ENCODE measurements at places on chromosomes 7 and 10.
A peak's percentile ranks its signal among the peaks of the same experiment; 100 is the strongest.

GRCh38 chr10:51658000-51658399, 41.4 kb downstream of the CSTF2T start:
- no peak for DNase-seq

GRCh38 chr7:95867309-95867708, 95.0 kb downstream of the DYNC1I1 start:
- DNase-seq: no peak

DNA sequence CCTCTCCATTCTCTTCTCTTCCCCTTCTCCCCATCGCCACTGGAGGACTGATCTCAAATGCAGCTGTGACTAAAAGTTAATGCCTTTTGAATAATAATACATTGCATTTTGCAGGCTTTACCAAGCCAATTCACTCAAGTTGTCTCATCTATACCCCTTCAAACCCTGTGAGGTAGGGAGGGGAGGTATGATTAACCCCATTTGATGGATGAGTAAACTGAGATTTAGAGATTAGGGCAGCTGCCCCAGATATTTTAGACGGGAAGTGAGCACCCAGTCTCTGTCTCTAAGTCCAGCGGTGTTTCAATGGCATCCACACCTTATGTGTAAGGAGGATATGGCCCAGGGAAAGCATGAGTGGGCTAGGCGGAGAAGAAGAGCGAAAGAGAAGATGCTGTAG, 1.1 kb downstream of the CPA5 start:
- no peak for DNase-seq

- no peak for DNase-seq
These were observed 84.4 kb downstream of the OTUD1 start for GRCh38 chr10:23523251-23523650.

- no peak for DNase-seq
These were observed 24.2 kb upstream of the SMIM30 start for GRCh38 chr7:113142385-113143119.

- no peak for DNase-seq
These were observed 72.8 kb upstream of the PPIF start for GRCh38 chr10:79274279-79275104.

- DNase-seq: no peak
These were observed 1.4 kb downstream of the PHYHIPL start for GRCh38 chr10:59177836-59178235.

- no peak for DNase-seq
These were observed 192.5 kb downstream of the ANK3 start for GRCh38 chr10:60197206-60197605.

GRCh38 chr10:12459762-12460161, 110.4 kb downstream of the CAMK1D start:
- no peak for DNase-seq

GRCh38 chr7:158760936-158761335, 56.3 kb upstream of the NCAPG2 start:
- peak; percentile 36 for DNase-seq

GRCh38 chr10:10878963-10879362, 138.7 kb upstream of the CELF2 start:
- no peak for DNase-seq

- DNase-seq: no peak
These were observed 17.7 kb upstream of the IGFBP3 start for GRCh38 chr7:45938626-45939302.

DNA sequence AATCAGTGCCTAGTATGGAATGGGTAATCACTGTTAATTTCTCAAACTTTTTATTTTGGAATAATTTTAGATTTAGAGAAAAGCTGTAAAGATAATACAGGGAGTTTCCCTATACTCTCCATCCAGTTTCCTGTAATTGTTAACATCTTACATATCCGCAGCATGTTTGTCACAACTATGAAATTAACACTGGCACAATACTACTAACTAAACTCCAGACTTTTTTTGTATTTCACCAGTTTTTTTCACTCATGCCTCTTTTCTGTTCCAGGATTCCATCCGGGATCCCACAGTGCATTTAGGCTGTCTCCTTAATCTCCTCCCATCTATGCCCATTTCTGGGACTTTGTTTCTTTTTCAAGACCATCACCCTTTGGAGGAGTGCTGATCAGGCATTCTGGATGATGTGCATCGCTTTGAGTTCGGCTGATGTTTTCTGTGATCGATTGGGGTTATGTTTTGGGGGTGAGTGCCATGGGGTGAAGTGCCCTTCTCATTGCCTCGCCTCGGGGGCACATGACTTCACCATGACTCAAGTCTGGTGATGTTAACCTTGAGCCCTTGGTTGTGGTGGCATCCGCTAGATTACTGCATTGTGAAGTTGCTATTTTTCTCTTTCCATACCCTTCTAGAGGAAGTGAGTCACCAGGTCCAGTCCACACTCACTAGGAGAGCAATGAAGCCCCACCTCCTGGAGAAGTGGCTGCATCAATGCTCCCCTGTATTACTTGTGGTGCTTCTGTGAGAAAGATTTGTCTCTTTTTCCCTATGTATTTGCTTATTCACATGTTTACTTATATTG, 43.9 kb upstream of the GRB10 start:
- no peak for DNase-seq

- DNase-seq: no peak
These were observed 450.1 kb upstream of the MKI67 start for GRCh38 chr10:128576336-128576735.
